ENCODE measurements at places on chromosomes 4 and X.

- DNase-seq = no peak
Observed at GRCh38 chrX:47174846-47175587, 18.6 kb upstream of the UBA1 start.

- DNase-seq = no peak
Observed at GRCh38 chrX:149494844-149495565, 10.1 kb downstream of the IDS start.

- DNase-seq = no peak
Observed at GRCh38 chr4:93317057-93317456, 511.5 kb upstream of the ATOH1 start.

- DNase-seq = no peak
Observed at GRCh38 chr4:8199594-8200301, 658 bp downstream of the SH3TC1 start.

GRCh38 chr4:26106776-26107175, 192.8 kb downstream of the SMIM20 start:
- DNase-seq = no peak

- DNase-seq = no peak
Observed at GRCh38 chrX:69073241-69073640, 92.0 kb downstream of the PJA1 start.

- DNase-seq = no peak
Observed at GRCh38 chr4:67743194-67743593, 11.0 kb downstream of the GNRHR start.

GRCh38 chr4:88630756-88631155, 38.5 kb downstream of the HERC3 start:
- DNase-seq = peak; percentile 83

GRCh38 chr4:8379771-8380170, 60.8 kb downstream of the ACOX3 start:
- no peak for DNase-seq

DNA sequence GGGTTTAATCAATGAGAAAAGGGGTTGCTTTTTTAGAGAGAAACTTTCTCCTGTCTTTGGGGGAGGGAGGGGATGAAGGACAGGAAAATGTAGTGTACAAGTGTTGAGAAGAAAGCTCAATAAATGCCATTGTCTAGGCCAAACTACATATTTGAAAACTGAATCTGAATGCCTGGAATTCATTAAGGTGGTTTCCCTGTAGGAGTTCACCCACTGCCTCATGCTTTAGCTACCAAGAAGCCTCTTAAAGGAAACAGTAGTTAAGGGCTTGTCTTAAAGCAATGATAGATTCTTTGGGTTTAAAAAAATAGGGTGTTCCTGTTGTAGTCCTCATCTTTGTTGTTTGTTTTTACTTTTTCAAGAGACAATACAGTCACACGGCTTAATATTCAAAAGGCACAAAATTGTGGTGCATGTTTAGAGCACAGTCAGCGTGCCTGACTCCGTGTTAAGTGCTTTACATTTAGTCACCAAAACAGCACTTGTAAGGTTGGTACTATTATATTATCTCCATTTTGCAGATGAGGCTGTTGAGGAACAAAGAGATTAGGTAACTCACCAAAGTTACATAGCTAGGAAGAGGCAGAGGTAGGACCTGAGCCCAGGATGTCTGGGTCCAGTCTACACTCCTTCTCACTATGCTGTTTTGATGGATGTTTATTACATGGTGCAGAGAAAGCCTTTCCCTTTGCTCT, 46.0 kb downstream of the FNIP2 start:
- peak; percentile 60 for DNase-seq

Measured in adipocyte (in vitro differentiated cells).